ENCODE measurements at places on chromosomes 6 and 20.

GRCh38 chr6:82246802-82247504, 591 bp downstream of the IBTK start:
- peak; percentile 60 for DNase-seq

DNA sequence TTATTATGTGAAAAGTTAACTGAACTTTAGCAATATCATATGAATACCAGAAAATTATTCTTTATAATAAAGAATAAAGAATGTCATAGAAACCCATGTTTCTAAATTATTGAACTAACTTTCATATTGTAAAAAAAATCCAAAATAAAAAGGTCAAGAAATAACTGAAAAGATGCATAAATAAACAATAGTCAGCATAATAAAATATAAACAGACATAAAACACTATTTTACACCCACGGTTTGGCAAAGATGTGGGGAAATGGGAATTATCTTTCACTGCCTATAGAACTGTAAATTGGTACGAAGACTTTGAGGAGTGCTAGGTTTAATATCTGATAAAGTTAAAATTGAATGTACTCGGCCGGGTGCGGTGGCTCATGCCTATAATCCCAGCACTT, 34.7 kb upstream of the CTAGE9 start:
- DNase-seq, result no peak

DNA sequence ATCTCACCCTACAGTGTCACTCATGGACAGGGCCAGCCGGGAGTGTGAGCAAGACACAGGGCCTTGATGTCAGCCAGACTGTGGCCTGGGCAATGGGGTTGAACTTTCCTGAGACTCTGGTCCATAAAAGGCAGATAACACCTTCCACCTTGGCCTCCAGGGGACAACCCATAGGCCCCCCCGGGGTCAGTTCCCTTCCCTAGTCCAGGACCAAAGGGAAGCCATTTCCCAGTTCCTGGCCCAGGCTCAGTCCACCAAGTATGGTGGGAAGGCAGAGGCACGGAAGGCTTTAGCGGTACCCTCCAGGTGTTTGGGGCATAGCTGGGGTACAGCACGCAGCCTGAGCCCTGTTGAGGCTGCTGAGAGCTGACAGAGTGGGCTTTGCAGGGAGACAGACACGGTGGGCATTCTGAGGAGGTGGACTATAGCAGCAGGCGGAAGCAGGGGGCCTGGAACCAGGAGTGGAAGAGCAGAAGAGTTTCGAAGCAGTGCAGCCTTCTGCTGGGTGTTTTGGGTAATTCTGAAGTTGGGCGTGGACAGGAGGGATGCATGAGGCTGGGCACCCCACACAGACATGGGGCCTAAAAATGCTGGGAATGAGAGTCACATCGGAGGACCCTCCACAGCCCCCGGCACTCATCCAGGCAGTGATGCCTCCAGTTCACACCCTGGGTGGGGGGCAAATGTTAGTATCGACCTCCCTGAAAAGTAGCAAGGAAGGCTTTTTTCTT, 43.9 kb upstream of the CD93 start:
- DNase-seq, result no peak

GRCh38 chr6:44245391-44245911, 1.4 kb upstream of the HSP90AB1 start:
- DNase-seq, result no peak

GRCh38 chr6:25558155-25558817, 93.7 kb upstream of the SCGN start:
- DNase-seq, result no peak

GRCh38 chr6:116073765-116074440, 13.2 kb upstream of the FRK start:
- DNase-seq, result no peak

All from neural crest cell (in vitro differentiated cells).